ENCODE measurements at places on chromosomes 5 and 9. TPM values are rescaled to one million over a fixed set of nuclear protein-coding genes. Genes with fewer than 3 reads are reported as not detected.

- H3K4me3 ChIP-seq: no peak overlapping the region
- DNase-seq: no peak
- no peaks in the 10 kb centered on the region for H3K36me3 ChIP-seq
- H3K27me3 ChIP-seq: no peaks in the 10 kb centered on the region
- H3K27ac ChIP-seq: no peak overlapping the region
Measured at GRCh38 chr9:99265691-99266090, 43.6 kb downstream of the SEC61B start.

DNA sequence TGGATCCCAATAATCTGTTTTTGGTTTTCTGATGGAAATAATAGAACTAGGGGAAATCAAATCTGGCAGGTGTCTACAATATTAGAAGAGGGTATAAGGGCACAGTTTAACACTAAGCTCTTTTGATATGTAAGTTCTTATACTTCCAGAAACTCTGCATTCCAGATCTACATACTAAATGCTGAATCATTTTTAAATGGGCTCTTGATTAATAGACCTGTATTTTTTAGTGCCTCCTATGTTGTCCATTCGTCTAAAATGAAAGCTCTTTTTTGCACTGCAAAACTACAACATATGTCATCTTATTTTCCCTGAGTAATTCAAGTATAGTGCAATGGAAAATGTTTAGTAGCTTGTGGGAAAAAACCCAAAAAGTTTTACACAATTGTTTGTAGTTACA lies 44.2 kb downstream of the NR6A1 start:
- no peak overlapping the region for H3K27ac ChIP-seq
- H3K4me3 ChIP-seq: no peak overlapping the region
- no peaks in the 10 kb centered on the region for H3K27me3 ChIP-seq

GRCh38 chr5:45622365-45622764 lies 73.8 kb downstream of the HCN1 start:
- no peak overlapping the region for H3K4me3 ChIP-seq
- H3K27me3 ChIP-seq: no peaks in the 10 kb centered on the region
- no peaks in the 10 kb centered on the region for H3K36me3 ChIP-seq
- DNase-seq: no peak

- H3K27ac ChIP-seq: no peak overlapping the region
- no peaks in the 10 kb centered on the region for H3K27me3 ChIP-seq
- DNase-seq: no peak
- H3K4me3 ChIP-seq: no peak overlapping the region
- H3K36me3 ChIP-seq: no peaks in the 10 kb centered on the region
- H3K4me1 ChIP-seq: peaks cover 3% of the 10 kb centered on the region
Measured at GRCh38 chr5:168341178-168341577, 49.7 kb downstream of the WWC1 start.

Gene AQP7
- total RNA-seq: 3.7 TPM

GRCh38 chr9:19895006-19895405 lies 106.2 kb upstream of the SLC24A2 start:
- DNase-seq: no peak
- no peak overlapping the region for H3K4me3 ChIP-seq
- H3K27me3 ChIP-seq: no peaks in the 10 kb centered on the region
- H3K4me1 ChIP-seq: no peaks in the 10 kb centered on the region
- H3K36me3 ChIP-seq: no peaks in the 10 kb centered on the region
- no peak overlapping the region for H3K27ac ChIP-seq

GRCh38 chr9:129317179-129318011 lies 139.3 kb upstream of the IER5L start:
- no peak overlapping the region for H3K4me3 ChIP-seq
- no peaks in the 10 kb centered on the region for H3K36me3 ChIP-seq
- no peak for DNase-seq
- no peaks in the 10 kb centered on the region for H3K27me3 ChIP-seq
- peaks cover 60% of the 10 kb centered on the region for H3K4me1 ChIP-seq

- H3K36me3 ChIP-seq: no peaks in the 10 kb centered on the region
- no peak overlapping the region for H3K27ac ChIP-seq
- no peak overlapping the region for H3K4me3 ChIP-seq
- no peaks in the 10 kb centered on the region for H3K27me3 ChIP-seq
Measured at GRCh38 chr5:61724102-61724501, 392.0 kb downstream of the ZSWIM6 start.

Gene PTGR1
- 42.7 TPM for total RNA-seq

DNA sequence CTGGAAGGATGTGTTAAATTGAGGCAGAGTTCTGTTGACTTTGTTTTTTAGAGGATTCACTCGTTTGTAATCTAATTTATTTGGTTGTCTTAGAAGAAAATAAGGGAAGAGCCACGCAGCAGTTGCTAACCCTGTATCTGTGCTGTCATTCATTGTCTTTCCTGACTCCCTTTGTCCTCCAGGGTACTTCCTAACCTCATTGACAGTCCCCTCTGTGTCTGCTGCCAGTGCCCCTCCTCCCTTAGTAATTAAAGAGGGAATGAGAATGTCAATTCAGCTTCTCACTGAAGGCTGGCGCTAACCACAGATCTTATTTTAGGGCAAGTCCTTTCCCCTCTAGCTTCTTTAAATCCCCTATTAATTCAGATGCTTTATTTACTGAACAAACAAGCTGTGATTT lies 84.0 kb downstream of the MAST4 start:
- no peak overlapping the region for H3K4me3 ChIP-seq
- H3K4me1 ChIP-seq: no peaks in the 10 kb centered on the region
- H3K27me3 ChIP-seq: no peaks in the 10 kb centered on the region
- H3K36me3 ChIP-seq: no peaks in the 10 kb centered on the region
- H3K27ac ChIP-seq: no peak overlapping the region

Gene PCA3
- total RNA-seq: not detected

All from lower lobe of right lung (tissue), 2 donors.